LNCaP clone FGC (cell line): ENCODE measurements at places on chromosomes 4 and X.

GRCh38 chr4:17587094-17587822 is 10.3 kb downstream of the LAP3 start:
- no peak for DNase-seq

- DNase-seq: no peak
Observed at GRCh38 chrX:65723706-65724105, 56.3 kb downstream of the MSN start.

DNA sequence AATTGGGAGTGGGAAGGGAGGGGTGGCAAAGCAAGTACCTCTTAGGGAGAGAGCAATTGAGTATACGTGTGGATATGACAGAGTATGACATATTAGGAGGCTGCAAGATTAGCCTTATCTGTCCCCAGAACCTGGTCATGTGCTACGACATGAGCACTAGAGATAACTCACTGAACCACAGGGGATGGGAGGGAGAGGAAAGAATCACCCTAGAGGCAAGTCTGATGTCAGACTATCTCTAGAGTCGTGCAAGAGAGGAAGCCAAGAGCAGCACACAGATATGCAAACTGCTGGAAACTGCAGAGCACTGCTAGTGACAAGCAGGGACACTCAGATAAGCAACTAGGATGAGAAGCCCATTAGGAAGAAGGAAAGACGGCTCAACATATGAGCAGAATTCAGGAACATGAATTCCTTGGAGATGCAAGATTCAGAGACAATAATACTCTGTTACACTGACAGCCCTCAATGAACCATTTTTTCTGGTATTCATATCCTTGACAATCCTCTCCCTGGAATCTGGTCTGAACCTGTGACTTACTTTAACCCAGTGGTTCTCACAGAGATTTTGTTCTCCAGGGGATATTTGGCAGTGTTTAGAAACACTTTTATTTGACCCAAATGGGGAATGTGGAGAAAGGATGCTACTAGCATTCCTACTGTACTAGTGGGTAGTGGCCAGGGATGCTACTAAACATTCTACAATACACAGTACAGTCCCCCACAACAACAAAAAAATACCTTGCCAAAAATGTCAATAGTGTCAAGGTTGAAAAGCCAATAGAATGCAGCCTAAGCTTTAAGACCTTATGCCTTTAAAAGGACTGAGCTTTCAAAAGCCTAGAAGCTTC is 84.0 kb upstream of the BMP2K start:
- DNase-seq: no peak

- no peak for DNase-seq
Observed at GRCh38 chr4:103365285-103365684, 167.1 kb upstream of the CENPE start.

GRCh38 chrX:148498067-148498466 is 2.4 kb upstream of the AFF2 start:
- no peak for DNase-seq

- DNase-seq: no peak
Observed at GRCh38 chrX:49102190-49102589, 21.3 kb downstream of the GPKOW start.

GRCh38 chr4:53935780-53936179 is 128.6 kb downstream of the CHIC2 start:
- no peak for DNase-seq
